Gastrocnemius medialis (tissue), 4 donors: ENCODE measurements at places on chromosomes 2 and 18. TPM values are rescaled to one million over a fixed set of nuclear protein-coding genes. Genes with fewer than 3 reads are reported as not detected.

- no peak overlapping the region for H3K4me3 ChIP-seq
- H3K27ac ChIP-seq, result no peak overlapping the region
- H3K4me1 ChIP-seq, result no peaks in the 10 kb centered on the region
- H3K27me3 ChIP-seq, result peaks cover 44% of the 10 kb centered on the region
- DNase-seq, result no peak
These were observed 79.0 kb downstream of the ZCCHC2 start for GRCh38 chr18:62601871-62602270.

DNA sequence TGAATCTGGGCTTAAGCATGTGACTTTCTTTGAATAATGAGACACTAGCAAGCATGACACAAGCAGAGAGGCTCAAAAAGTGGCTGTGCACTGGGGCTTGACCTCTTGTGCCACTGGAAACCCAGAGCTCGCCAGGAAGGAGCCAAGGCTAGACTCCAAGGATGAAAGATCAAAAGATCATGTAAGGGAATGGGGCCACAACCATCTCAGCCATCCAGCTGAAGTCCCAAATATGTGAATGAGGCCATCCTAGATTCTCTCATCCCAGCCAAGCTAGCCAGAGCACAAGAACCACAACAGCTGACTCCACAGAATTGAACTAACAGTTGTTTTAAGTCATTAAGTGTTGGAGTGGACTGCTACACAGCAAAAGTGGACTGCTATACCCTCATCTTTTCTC is 288.1 kb downstream of the CCDC178 start:
- no peak overlapping the region for H3K27ac ChIP-seq
- H3K36me3 ChIP-seq, result no peaks in the 10 kb centered on the region
- no peak for DNase-seq
- no peaks in the 10 kb centered on the region for H3K27me3 ChIP-seq

NAPG gene
- total RNA-seq, result 22.7 TPM

TFCP2L1 gene
- 3.2 TPM for total RNA-seq

CYP27A1 gene
- total RNA-seq, result 31.8 TPM
